ENCODE measurements at places on chromosomes 2 and 18. TPM values are rescaled to one million over a fixed set of nuclear protein-coding genes. Genes with fewer than 3 reads are reported as not detected.

DNA sequence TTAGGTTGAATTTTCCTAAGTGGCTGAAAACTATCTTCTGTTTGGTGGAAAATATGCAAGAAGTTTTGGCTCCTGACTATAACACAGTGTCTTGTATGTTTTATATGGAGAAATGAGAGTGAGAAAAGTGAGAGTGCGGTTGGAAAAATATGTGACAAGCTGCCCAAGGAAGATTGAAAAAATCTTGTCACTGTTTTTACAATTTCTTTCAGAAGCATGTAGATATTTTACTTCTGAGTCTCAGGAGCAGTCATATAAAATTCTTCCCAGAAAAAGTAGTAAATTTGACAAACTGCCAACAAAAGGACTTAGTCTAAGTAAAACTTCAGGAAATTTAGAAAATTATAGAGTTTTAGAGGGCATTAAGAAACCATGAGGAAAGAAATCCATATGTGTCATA lies 19.4 kb upstream of the RMND5A start:
- DNase-seq, result no peak

DNA sequence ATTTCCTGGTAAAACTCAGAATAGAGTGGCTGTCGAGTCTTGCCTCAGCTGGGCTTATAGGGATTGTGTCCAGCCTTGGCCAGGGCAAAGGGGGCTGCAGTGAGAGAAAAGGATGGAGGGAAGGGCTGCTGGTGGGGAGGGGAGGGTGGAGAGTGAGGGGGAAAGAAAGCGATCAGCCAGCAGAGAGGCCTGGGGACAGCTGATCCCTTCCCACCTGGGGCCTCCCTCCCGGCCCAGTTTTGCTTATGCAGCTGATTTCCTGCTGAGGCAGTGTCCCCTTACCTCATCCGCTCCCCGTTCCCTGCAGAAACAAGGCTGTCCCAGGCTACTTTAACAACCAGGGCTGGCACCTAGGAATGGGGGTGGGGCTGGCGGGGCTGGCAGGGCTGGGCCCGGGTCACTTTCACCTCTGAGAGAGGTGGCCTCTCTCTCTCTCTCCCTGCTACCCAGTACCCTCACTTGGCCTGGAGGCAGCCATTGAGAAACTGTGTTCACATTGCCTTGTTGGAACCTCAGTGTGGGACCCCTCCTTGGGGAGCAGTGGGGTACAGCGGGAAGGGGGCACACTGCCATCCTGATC lies 12.2 kb upstream of the GMPPA start:
- DNase-seq, result no peak

GRCh38 chr2:182915369-182916326 lies 49.2 kb upstream of the FRZB start:
- no peak for DNase-seq

- DNase-seq, result no peak
These were observed 265.8 kb downstream of the TNS1 start for GRCh38 chr2:217736776-217737550.

DNA sequence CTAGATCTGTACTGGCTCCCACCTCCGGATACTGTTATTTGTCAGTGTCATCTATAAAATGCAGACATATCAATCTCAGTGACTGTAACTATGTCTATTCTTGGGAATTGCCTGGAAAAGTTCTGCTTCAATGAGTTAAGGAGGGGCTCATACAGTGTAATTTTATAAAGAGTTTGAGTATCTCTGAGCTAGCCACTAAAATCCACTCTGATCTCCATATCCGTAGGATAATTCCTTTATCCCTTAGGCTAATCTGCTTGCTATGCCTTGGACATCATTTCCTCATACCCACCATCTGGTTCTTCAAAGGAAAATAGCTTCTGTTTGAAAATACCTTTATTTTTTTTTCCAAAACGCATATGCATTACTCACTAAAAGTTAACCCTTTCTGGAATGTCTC lies 863.2 kb downstream of the SUCLG1 start:
- no peak for DNase-seq

DNA sequence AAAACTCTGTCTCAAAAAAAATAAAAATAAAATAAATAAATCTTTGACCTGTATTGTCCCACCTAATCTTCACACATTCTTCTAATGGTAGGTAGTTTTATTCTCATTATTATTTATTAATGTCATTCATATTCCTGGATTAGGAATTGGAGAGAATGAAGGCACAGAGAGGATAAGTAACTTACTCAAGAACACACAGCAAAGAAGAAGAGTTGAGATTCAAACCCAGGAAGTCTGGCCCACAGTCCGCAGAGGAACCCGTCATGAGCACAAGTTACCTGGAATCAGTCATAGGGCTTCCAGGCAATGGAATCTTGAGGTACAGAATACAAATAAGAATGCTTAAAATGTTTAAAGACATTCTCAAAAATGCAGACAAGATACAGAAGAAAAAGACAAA lies 46.3 kb upstream of the SLC66A3 start:
- DNase-seq, result no peak

GRCh38 chr18:23424616-23425015 lies 28.5 kb upstream of the RIOK3 start:
- no peak for DNase-seq

DNA sequence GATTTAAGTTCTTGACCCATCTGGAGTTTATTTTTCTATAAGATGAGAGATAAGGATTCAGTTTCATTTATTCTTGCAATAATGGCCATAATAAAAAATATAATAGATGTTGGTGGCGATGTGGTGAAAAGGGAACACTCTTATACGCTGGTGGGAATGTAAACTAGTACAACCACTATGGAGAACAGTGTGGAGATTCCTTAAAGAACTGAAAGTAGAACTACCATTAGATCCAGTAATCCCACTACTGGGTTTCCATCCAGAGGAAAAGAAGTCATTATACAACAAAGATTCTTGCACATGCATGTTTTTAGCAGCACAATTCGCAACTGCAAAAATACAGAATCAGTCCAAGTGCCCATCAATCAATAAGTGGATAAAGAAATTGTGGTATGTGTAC lies 1040.5 kb upstream of the GYPC start:
- DNase-seq, result no peak

DNA sequence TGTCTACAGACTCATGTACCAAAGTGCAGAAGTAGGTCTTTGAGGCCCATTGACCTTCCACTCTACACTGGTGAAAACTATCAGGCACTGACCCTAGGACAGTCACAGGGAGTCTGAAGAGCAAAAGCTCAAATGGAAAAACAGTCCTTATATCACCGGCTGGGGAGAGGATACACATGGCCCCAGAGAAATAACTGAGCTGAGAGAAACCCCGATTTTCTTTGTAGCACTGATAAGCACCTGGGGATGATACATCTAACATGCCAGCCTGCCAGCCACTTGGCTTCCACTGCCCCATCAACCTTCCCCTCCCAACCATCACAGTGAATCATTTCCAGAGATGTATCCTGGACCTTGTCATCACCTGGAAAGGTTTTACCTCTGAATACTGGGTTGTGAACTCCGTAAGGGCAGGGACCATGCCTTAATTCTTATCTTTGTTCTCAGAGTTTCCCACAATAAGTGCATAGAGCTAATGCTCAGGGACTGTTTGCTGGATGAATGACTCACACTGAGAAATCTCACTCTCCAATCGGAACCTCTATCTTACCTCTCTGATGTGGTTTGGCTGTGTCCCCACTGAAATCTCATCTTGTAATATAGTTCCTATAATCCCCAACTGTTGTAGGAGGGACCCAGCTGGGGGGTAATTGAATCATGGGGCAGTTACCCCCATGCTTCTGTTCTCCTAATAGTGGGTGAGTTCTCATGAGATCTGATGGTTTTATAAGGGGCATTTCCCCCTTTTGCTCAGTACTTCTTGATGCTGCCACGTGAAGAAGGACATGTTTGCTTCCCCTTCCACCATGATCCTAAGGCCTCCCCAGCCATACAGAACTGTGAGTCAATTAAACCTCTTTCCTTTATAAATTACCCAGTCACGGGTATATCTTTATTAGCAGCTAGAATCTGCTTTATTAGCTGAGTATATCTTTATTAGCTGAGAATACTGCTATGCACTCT lies 37.1 kb downstream of the EVA1A start:
- peak; percentile 15 for DNase-seq

- DNase-seq, result no peak
These were observed 91.2 kb downstream of the NEDD4L start for GRCh38 chr18:58135183-58135641.

- no peak for DNase-seq
These were observed 137.9 kb downstream of the ZNF516 start for GRCh38 chr18:76357174-76357573.

- no peak for DNase-seq
These were observed 767.8 kb upstream of the ZEB2 start for GRCh38 chr2:145287736-145288135.

- no peak for DNase-seq
These were observed 296.5 kb downstream of the MTX2 start for GRCh38 chr2:176565641-176566323.

- no peak for DNase-seq
These were observed 371.7 kb downstream of the TNS1 start for GRCh38 chr2:217631115-217631514.

DNA sequence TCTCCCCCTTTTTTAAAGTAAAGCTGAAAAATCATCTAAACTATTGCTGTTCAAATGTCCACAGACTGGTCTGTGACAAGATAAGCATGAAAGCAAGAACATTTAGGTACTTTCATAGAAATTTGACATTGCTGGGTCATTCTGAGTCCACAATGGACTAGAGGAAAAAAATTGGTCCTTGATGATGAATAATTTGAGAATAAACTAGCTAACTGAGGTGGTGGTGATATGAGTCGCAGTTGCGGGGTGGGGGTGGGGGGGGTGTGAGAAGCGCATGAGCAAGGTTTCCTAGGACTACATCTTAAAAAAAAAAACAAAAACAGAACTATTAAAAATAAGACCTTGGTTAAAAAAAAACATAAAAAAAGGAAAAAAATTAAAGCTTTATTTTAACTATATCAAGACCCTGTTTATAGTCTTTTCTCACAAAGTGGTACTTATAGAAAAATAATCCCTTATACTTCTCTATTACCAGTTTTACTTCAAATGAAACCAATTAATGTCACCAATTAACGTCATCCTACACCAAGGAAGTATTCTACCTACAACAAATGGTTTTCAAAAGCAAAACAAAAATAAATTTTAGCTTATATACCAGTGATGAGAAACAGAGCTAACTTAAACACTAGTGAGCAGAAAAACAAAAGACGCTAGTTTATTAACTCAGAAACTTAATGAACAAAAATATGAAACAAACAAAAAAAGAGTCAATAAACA lies 88.1 kb downstream of the ASXL2 start:
- no peak for DNase-seq

GRCh38 chr2:134782792-134783191 lies 55.6 kb upstream of the ACMSD start:
- no peak for DNase-seq

GRCh38 chr18:56374007-56374655 lies 264.3 kb downstream of the TXNL1 start:
- DNase-seq, result no peak

DNA sequence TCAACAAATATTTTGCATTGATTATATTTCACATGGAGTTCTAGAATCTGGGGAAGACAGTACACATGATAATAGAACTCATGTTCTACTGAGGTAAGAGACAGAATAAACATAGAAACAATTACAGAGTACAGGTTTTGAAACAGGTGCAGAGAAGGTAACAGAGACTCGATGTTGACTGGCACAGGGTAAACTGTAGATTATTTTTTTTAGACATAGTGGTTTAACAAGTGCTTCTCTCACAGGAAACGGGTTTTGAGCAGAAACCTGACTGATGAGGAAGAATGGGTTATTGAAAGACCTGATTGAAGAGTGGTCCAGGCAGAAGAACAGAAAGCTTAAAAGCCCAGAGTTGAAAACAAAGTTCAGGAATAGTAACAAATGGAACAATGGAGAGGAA lies 1002.5 kb upstream of the FAM98A start:
- no peak for DNase-seq

DNA sequence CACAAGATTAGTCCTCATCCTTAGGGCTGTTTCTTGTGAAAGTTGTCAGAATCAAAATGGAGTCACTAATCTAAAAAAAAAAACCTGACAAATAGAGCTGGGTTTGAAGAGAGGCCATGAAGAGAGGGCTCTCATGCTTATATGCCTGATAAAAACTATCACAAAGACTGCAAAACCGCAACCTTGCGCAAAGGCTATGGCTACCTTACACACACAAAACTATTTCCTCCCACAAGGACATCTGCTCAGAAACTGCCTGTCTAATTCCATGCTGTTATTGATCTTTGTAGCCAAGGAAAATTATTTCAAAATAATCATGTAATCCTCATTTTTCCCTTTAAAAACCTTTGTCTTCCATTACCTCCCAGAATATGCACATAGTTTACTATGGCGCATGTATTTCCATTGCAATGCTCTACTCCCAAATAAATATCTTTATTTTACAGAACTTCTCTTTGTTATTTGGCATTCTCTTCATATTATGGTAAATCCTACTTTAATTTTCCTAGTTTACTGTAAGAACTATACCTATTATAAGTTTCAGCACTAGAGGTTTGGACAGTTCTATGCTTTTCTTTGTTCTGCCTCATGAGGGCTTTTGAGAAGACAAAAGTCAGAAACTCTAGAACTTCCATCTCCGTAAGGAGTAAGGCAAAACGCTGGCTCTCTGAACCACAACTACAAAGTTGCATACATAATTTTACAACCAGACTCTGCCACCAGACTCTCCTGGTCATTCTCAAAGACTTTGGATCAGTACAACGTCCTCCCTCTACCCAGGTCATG lies 9.6 kb upstream of the DPYSL5 start:
- no peak for DNase-seq

- DNase-seq, result no peak
These were observed 69.1 kb upstream of the TCF7L1 start for GRCh38 chr2:85063981-85064599.

DNA sequence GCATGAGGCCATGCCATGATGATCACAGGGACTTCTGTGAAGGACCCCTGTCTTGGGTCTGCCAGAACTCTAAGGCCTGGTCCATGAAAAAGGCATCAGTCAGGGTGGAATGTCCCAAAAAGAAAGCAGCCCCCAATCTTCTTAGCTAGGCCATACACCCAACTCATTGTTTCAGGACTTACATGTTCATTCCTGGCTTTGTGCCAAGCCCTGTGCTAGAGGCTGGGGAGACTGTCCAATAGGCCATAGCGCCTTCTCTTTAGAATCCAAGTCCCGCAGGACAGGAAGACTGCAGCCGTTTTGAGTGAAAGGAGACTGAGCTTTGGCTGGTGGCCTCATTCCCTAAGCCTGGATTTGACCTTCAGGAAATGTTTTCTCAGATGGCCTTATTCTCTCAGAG lies 247.3 kb downstream of the PRKCE start:
- no peak for DNase-seq

Gene GREB1L
- not detected for total RNA-seq

Gene VWC2L
- not detected for total RNA-seq

Gene SLC9A4
- 0.07 TPM for total RNA-seq

Gene ATP6V1B1
- not detected for total RNA-seq

Gene RNU2-63P
- total RNA-seq, result 12.6 TPM

Gene OTX1
- total RNA-seq, result not detected

All from activated naive CD4-positive, alpha-beta T cell treated with anti-CD3 and anti-CD28 coated beads for 36 hours (primary cell).